ENCODE measurements at places on chromosomes 1 and 21. TPM values are rescaled to one million over a fixed set of nuclear protein-coding genes. Genes with fewer than 3 reads are reported as not detected.

RIPPLY3 gene
- 0.34 TPM for total RNA-seq

PGBD5 gene
- 8.8 TPM for total RNA-seq

INAVA gene
- total RNA-seq: 27.1 TPM

DENND2D gene
- 25.4 TPM for total RNA-seq

CDK18 gene
- total RNA-seq: 11.1 TPM

VHLL gene
- total RNA-seq: not detected

NHLH1 gene
- not detected for total RNA-seq

POU3F1 gene
- total RNA-seq: 0.09 TPM

AMY1B gene
- 1.9 TPM for total RNA-seq

TLCD4 gene
- total RNA-seq: 6.5 TPM

CHI3L2 gene
- 0.82 TPM for total RNA-seq

ANKRD45 gene
- 2.3 TPM for total RNA-seq

COA6 gene
- total RNA-seq: 16.0 TPM

KLF17 gene
- 0.80 TPM for total RNA-seq

NBPF14 gene
- total RNA-seq: 41.5 TPM

KMO gene
- total RNA-seq: 0.17 TPM

MYOG gene
- total RNA-seq: 4.4 TPM

NUF2 gene
- 4.0 TPM for total RNA-seq

PTP4A2 gene
- 196 TPM for total RNA-seq

PRAMEF15 gene
- not detected for total RNA-seq

GBP3 gene
- total RNA-seq: 32.7 TPM

FAM151A gene
- not detected for total RNA-seq

IFFO2 gene
- 20.4 TPM for total RNA-seq

LORICRIN gene
- total RNA-seq: 0.45 TPM

PLEKHG5 gene
- total RNA-seq: 11.6 TPM

LRRC53 gene
- total RNA-seq: not detected

S100A7 gene
- total RNA-seq: not detected

CD5L gene
- not detected for total RNA-seq

SLC9C2 gene
- total RNA-seq: not detected

CFHR3 gene
- not detected for total RNA-seq

FAM167B gene
- total RNA-seq: 3.6 TPM

OR2L2 gene
- total RNA-seq: not detected
